Activated T-cell treated with anti-CD3 and anti-CD28 coated beads, Interleukin-2, amount 50 U/mL, for 1 hour (primary cell): ENCODE measurements at places on chromosomes 3 and 15.

GRCh38 chr15:68614286-68615035 is 35.7 kb downstream of the CORO2B start:
- no peak for DNase-seq

DNA sequence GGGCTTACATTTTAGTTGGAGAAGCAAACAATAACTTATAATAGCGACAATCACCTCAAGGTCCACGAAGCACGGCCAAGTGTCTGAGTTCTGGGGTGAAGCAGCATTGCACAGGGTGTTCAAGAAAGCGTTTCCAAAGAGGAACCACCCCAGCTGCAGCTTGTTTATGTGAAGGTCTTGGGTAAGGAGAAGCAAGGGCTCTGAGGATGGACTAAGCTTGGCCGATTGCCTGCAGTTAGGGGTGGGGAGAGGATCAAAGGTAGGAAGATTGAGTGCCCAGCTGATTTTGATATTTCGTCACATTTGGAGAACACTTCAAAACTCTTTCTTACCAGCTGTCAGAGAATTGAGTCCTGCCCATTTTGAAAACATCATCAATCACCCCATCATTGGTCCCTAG is 321.6 kb upstream of the DNAJC19 start:
- DNase-seq: no peak

GRCh38 chr15:90864507-90864906 is 3.9 kb upstream of the FURIN start:
- DNase-seq: no peak

- no peak for DNase-seq
Observed at GRCh38 chr3:32320080-32320479, 71.6 kb upstream of the CMTM7 start.

DNA sequence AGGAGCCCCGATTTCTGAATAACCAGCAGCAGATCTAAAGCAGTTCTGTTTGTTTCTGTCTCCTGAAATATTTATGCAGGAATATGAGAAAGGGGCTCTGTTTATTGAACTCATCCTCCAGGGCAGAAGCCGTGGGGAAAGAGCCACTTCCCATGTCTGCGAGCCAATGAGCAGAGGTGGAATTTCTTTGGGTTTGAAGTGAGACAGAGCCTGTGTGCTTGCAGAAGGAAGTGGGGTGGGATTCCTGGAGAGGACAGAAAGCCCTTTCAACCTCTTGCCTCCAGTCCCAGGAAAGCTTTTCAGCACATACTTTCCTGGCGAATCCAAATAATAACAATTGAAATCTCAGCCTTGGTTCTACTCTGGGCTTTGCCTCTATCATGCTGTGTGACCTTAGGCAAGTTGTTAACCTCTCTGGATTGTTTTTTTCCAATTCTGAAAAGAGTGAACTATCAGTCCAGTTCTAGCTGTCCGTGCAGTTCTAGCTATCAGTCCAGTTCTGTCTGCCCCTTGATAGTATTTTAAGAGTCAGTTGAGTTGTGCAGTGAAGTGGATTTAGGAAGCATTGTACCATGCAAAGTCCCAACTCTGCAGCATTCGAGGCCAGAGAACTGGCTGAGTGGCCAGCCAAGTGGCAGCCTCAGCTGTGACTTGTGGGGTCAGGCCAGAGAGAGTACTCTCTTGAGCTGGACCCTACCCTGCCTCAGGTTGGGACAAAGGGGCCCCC is 15.9 kb downstream of the CORO2B start:
- DNase-seq: no peak

GRCh38 chr3:103963599-103963998 is 1403.1 kb upstream of the ALCAM start:
- no peak for DNase-seq

- no peak for DNase-seq
Observed at GRCh38 chr15:34768530-34768929, 13.7 kb upstream of the GJD2 start.

DNA sequence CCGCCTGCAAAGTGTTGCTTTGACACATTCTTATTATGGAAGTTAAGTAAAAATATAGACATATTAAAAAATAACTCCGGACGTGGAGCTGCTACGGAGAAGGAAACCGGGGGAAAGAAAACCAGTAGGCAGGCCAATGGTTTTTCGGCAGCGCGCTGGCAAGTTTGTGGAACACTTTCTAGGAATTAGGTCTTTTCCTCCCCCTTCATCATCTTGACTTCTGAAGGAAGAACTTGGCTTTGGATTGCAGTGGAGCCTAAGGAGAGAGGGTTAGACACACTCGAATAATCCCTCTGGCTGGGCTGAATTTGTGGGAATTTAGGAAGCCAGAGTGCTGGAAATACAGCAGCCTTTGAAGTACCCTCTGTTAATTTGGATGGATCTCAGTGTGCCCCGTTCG is 317 bp downstream of the ROBO2 start:
- DNase-seq: no peak

- no peak for DNase-seq
Observed at GRCh38 chr3:100556673-100557310, 52.6 kb upstream of the ADGRG7 start.

DNA sequence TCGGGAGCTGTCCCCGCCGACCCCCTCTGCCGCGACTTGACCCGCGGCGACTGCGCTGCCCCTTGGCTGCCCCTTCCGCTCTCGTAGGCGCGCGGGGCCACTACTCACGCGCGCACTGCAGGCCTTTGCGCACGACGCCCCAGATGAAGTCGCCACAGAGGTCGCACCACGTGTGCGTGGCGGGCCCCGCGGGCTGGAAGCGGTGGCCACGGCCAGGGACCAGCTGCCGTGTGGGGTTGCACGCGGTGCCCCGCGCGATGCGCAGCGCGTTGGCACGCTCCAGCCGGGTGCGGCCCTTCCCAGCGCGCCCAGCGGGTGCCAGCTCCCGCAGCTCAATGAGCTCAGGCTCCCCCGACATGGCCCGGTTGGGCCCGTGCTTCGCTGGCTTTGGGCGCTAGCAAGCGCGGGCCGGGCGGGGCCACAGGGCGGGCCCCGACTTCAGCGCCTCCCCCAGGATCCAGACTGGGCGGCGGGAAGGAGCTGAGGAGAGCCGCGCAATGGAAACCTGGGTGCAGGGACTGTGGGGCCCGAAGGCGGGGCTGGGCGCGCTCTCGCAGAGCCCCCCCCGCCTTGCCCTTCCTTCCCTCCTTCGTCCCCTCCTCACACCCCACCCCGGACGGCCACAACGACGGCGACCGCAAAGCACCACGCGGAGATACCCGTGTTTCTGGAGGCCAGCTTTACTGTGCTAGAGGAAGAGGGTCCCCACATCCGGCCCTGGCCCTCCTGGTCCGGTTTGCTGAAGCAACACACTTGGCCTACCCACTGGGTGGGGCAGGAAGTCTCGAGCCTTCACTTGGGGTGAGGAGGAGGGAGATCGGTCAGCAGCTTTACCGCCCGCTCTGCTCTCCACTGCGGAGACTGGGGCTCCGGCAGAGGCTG is at the start of gene RASSF1:
Gene RASSF1 (minus strand): TSS at position 389 of the 882 bp plus-strand sequence. CDS start 31 bp downstream, at position 358.
- DNase-seq: peak; percentile 75

DNA sequence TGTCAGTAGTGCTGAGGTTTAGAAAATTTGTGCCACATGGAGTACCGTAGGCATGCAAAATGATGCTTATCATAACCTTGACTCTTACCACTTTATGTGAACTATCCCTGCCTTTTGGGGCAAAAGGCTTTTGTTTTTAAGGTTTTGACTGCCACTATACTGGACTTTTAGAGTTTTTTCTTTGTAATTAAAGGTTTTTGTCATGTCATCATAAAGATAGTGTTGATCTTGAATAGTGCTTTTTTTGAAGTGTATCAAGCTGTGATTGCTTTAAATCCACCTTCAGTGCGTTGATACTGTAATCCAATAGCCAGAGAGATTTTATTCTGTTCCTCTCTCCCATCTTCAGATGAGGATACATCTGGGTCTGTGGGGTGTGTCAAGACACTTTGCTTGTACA is 172.9 kb downstream of the ITPR1 start:
- no peak for DNase-seq

DNA sequence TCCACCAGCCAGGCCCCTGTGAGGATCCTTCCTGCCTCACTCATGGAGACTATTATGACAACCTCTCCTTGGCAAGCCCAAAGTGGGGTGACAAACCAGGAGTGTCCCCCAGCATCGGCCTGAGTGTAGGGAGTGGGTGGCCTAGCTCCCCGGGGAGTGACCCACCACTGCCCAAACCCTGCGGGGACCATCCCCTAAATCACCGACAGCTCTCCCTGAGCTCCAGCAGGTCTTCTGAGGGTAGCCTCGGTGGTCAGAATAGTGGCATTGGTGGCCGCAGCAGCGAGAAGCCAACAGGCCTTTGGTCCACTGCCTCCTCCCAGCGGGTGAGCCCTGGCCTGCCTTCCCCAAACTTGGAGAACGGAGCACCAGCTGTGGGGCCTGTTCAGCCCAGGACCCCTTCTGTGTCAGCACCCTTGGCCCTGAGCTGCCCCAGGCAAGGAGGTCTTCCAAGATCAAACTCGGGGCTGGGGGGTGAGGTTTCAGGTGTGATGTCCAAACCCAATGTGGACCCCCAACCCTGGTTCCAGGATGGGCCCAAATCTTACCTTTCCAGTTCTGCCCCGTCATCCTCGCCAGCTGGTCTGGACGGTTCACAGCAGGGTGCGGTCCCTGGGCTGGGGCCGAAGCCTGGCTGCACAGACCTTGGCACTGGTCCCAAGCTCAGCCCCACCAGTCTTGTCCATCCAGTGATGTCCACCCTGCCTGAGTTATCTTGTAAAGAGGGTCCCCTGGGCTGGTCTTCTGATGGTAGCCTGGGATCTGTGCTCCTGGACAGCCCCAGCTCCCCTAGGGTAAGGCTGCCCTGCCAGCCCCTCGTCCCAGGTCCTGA is 1.0 kb downstream of the LIMD1 start:
- no peak for DNase-seq

DNA sequence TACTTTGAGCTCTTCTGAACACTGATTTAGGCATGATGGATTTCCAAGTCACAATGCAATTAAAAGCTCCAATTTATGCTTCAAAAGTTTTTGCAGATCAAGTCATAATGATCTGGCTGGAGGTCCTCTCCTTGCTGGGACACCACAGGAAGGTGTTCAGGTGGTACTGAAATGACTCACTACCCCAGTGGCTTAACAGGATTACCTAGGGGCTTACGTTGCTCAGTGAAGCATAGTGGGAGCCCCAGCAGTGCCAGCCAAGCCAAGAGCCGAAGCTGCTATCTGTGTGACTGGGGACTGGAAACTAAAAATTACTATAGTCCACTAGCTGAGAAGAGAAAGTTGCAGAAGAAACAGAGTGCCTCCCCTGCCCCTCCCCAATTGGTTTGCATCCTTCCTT is 110.1 kb upstream of the LPP start:
- no peak for DNase-seq

GRCh38 chr3:190455828-190456227 is 6.1 kb upstream of the TMEM207 start:
- DNase-seq: no peak

DNA sequence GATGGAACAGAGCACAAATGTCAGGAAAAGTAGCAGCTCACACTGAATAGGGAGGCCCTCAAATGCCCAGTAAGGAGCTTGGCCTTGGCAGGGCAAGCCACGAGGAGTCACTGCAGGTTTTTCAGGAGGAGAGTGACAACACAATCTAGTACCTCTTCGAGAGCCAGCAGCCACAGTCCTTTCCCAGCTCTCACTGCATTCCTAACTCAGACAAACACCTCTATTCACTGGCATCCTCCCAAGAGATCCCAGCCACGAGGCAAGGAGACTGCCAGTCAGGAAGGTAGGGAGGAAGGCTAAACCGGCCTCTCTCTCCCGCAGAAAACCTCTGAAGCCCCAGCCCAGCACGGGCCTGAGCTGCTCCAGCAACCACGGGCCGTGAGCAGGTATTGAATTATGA is 146.0 kb upstream of the SMAD3 start:
- DNase-seq: no peak

DNA sequence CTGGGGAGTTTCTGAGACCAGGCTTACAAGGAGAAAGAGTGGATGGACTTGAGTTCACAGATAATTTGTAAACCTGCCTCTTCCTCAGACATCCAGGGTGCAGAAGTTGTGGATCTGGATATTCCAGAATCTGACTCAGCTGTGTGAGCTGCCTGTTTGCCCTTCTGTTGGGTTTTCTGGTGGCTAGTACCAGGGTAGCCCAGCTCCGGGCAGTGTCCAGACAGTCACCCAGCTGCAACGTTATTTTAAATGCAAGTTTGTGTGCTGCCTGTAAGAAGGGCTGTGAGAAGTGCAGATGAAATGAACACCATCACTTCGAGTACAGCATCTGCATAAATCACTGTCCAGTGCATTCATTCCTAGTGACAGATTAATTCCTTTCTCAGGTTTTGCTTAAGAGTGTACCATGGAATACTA is 1053.0 kb downstream of the TUSC7 start:
- no peak for DNase-seq

DNA sequence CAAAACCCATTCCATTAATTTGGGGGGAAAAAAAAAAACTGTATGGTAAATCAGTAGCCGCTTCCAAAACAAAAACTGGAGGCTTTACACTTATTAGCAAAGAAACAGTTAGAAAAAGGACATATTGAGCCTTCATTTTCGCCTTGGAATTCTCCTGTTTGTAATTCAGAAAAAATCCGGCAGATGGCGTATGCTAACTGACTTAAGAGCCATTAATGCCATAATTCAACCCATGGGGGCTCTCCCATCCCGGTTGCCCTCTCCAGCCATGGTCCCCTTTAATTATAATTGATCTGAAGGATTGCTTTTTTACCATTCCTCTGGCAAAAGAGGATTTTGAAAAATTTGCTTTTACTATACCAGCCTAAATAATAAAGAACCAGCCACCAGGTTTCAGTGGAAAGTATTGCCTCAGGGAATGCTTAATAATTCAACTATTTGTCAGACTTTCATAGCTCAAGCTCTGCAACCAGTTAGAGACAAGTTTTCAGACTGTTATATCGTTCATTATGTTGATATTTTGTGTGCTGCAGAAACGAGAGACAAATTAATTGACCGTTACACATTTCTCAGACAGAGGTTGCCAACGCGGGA is 9.4 kb upstream of the RPL24 start:
- no peak for DNase-seq

DNA sequence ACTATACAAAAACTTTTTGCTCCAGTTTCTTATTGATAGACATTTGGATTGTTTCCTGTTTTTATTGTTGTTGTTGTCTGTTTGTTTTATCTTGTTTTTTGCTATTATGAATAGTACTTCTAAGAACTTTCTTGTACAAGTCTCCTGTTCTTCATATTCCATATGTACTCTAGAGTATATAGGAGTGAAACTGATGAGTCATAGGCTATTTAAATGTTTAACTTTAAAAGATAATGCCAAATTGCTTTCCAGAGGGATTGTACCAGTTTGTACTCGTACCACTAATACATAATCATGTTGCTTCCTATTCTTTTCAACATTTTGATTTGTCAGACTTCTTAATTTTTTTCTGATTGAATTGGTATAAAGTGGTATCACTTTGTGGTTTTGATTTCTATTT is 19.6 kb downstream of the LRRC49 start:
- DNase-seq: no peak

GRCh38 chr3:6417174-6417573 is 443.7 kb upstream of the GRM7 start:
- no peak for DNase-seq

- no peak for DNase-seq
Observed at GRCh38 chr3:180594631-180595558, 7.1 kb upstream of the TTC14 start.

GRCh38 chr3:67386451-67386850 is 268.0 kb downstream of the SUCLG2 start:
- DNase-seq: no peak

GRCh38 chr3:154729741-154730140 is 299.8 kb upstream of the GPR149 start:
- DNase-seq: no peak
